Uterus (tissue), 4 donors: ENCODE measurements at places on chromosomes 2 and 18. TPM values are rescaled to one million over a fixed set of nuclear protein-coding genes. Genes with fewer than 3 reads are reported as not detected.

The PLGLB1 gene
- 4.9 TPM for total RNA-seq

The FHOD3 gene
- 13.8 TPM for total RNA-seq

The IL1RN gene
- not detected for total RNA-seq

The LYPD1 gene
- total RNA-seq = not detected

The SPDYA gene
- total RNA-seq = not detected

The ZSCAN30 gene
- 11.5 TPM for total RNA-seq

The KCTD1 gene
- 15.7 TPM for total RNA-seq

The MBP gene
- 25.2 TPM for total RNA-seq

The SPEG gene
- 318 TPM for total RNA-seq

The ANKRD53 gene
- 3.7 TPM for total RNA-seq

DNA sequence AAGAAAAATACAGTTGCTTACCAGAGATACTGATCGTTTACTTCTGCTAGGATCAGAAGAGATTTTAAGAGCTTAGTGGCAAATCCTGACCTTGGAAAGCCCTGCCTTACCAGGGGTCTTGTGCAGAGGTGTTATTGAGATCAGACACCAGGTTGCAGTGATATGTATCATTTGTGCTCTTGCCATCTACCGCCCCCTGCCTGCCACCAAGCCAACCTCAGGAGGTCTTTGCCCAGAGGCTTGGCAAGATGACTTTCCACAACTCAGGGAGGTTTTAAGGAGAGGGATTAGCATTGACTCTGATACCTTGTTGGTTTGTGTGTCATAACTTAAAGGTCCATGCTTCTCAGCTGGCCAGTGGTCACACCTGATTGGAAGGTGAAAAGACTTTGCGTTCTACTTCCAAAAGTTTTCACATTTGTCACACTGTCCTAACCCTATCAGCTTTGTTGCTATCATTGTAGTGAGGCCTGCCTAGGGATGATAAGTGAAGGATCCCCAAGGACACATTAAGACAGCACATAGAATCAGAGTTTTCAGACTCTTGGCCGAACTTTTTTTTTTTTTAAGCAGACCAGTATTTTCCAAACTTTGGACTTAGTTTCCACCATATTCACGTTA is 46.2 kb upstream of the MGAT5 start:
- peak; percentile 23 for DNase-seq

DNA sequence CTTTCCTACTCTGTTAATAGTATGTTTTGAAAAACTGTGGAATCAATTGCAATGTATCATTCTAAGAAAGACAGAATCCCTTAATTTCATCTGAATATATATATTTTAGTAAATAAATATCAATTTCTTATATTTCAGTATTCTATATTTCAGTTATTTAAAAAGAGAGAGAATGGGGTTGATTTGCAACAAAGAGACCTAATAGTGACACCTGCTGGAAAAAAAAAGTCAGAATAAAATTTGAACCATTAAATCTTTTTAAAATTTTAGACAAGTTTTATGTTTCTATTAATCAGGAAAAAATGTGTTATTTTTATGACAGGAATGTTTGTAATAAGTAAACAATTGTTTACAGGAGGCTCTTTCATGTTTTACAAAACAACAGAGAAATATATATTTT is 20.7 kb upstream of the CCNT2 start:
- DNase-seq = no peak

DNA sequence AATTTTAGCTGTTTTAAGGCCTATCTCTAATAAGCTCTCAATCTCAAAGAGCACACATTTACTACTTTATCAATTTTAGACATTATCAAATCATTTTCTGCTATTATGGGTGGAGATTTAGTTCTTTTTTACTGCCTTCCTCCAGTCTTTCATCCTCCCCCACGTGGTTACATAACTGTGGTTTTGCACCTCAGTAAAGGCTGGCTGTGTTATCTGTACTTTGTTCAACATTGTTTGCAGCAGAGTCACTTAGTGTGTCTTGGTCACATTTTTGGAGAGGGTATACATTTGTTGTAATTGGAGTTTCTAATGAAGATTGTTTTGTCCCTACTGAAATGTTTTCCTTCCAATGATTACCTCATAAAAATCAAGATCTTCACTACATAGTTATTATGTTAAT is 549.6 kb upstream of the CELF4 start:
- DNase-seq = no peak

- no peak for DNase-seq
Measured at GRCh38 chr2:95121093-95121406, 558 bp downstream of the MRPS5 start.

GRCh38 chr2:129252781-129253460 is 726.5 kb upstream of the RAB6C start:
- no peak for DNase-seq

- DNase-seq = no peak
Measured at GRCh38 chr2:120983344-120983743, 247.7 kb downstream of the GLI2 start.

- peak; percentile 19 for DNase-seq
Measured at GRCh38 chr2:118013221-118013723, 598 bp downstream of the CCDC93 start.

- no peak for DNase-seq
Measured at GRCh38 chr2:6879011-6879410, 1.4 kb downstream of the RSAD2 start.

GRCh38 chr18:58721566-58722239 is 50.4 kb downstream of the MALT1 start:
- no peak for DNase-seq

- no peak for DNase-seq
Measured at GRCh38 chr2:203824603-203825002, 43.0 kb upstream of the CTLA4 start.

DNA sequence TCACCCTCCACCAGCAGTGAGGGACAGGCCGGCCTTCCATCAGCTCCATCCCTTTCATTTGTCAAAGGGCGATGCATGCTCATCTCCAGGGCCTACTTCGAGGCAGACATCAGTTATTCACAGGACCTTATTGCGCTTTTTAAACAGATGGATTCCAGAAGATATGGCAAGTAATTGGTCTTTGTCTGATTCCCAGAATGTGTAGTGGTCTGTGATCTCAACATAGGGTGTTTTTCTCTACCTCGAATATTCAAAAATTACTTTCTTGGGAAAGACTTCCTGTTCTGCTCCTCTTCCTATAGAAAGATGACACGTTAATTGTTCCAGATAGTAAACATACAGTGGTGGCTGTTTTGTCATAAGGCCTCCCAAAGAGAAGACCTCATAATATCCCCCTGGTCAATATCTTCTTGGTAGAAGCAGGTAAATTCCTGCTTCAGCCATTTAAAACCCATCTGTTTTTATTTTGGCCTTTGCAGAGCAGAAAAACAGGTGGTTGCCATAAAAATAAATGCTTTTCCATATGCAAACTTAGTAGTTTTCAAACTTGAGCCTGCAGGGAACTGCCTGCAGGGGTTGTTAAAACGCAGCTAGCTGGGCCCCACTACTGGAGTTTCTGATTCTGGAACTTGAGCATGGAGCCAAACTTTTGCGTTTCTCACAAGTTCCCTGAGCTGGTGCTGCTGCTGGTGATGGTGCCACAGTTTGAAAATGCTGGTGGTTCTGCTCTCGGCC is 8.2 kb downstream of the SMARCAL1 start:
- no peak for DNase-seq

DNA sequence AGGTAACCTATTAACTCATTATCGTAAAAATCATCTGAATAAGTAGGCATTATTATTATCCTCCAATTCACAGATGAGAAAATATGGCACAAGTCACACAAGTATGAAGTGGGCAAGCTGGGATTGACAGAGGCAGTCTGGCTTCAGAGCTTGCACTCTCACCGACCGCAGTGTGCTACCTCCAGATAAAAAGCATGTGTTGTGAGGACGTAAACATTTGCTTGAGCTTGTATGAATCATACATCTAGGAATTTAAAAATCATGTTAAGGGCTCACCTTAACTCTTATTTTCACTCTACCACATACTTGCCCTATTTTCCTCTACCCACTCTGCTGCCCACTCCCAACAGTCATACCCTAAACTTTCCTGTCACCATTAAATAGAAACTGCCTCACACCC is 65.3 kb upstream of the AMMECR1L start:
- no peak for DNase-seq

- DNase-seq = no peak
Measured at GRCh38 chr2:137380610-137381009, 583.7 kb upstream of the HNMT start.

DNA sequence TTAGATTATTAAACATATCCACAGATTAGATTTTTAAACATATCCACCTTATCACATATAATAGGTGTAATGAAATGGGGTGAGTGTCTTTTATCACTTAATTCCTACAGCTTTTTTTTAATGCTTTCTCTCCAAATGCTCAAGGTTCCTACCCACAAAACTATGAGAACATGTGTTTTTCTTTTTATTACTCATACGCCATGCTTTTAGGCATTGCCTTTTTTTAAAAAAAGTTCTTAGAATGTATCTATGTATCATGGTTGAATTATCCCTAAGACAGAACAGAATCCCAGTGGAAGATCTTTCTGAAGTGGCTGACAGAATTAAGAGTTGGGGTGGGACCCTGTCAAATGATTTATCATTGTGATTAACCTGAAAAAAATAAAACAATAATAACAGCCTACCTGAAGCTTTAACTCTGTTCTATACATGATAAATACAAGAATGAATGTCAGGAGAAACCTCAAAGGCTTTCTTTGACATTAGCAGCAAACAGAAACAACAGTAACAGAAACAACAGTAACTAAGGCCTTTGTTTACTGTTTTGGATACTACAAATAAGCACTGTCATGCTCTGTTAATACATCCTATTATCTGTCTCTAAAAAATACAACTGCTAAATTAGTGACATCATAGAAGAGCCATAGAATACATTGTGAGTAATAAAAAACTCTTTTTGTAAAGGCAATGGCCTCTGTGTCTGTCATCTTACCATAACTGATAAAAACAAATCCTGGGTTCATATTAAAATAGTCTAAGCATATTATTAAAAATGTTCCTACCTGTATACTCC is 4.1 kb upstream of the ZNF397 start:
- DNase-seq = no peak

- DNase-seq = no peak
Measured at GRCh38 chr18:58625839-58626238, 3.1 kb downstream of the ALPK2 start.

DNA sequence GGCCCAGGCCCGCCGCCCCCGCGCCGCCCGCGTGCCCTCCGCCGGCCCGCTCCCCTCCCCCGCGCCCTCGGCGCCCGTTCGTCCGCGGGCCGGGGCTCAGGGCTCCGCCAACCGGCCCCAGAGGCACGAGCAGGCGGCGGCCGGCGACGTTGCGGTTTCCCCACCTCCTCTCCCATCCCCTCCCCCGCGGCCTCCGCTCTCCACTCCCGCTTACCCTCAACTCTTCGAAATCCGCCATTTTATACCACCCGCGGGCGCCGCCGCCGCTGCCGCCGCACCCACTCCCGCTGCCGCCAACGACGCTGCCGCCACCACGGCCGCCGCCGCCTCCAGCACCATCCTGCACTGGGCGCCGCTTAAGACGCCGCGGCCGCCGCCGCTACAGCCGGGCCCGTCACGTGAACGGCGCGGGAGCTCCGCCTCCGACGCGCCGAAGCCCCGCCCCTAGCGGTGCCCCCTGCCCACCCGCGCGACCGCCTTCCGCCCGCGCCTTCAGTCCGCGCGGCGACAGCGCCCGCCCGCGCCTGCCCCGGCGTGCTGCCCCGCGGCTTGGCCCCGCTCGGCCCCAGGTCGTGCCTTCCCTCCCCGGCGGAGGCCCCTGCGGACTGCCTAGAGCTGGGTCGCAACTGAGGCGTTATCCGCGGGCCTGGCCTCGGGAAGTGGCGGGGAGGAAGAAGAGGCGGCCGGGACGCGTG is at the start of the genes KATNAL2 and PIAS2:
KATNAL2 (plus strand) TSS at position 495 of the 695 bp plus-strand sequence. CDS start 29,271 bp downstream, outside the sequence.
PIAS2 (minus strand) TSS at position 400 of the 695 bp plus-strand sequence; CDS start at position 238, 162 bp downstream.
- DNase-seq = peak; percentile 78

DNA sequence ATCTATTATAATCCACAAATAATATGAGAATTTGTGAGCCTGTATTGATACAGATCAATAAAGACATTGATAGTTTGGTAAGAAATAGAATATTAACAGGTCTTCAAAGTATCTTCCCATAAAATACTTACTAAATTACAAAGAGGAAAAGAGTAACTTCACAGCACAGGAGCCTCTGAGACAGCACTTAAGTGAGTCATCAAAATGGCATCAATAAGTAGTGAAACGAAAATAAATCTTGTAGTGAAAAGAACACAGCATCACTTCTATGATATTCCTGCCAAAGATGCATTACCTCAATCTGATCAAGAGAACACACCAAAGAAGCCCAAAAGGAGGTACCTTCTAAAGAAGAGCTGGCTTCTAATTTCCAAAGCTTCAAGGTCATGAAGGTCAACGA is 116.4 kb downstream of the CBLN2 start:
- no peak for DNase-seq

GRCh38 chr2:21363364-21363763 is 239.6 kb downstream of the TDRD15 start:
- no peak for DNase-seq

DNA sequence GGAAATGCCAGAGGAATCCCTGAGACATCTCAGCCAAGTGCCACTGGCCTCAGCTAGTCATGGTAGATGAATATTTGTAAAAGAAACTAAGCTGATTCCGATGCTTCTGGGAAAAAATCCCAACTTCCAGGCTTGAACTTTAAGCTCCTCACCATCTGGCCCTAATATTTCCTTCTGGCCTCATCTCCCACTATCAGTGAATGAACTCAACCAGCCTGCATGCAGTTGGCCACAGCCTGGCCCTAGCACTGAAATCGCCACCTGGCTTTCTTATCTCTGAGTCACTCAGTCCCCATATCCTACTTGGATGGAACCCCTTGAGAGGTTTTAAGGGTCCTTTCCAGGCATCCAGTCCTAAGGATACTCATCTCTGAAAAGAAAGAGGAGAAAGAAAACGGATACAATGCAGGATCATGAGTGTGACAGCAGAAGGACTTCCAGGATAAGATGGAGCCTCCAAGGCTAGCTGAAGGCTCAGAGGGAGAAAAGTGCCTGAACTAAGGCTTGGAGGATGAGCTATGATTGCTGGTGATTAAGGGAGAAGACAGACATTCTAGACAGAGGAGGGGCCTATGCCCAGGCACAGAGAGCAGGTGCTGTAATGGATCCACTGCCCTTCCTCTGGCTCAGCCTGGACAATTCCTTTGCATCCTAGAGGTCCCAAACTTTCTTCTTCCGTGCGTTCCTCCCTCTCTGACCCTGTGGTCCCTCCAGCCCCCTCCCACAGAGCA is 141.5 kb upstream of the MYCN start:
- no peak for DNase-seq
